Keratinocyte (primary cell): ENCODE measurements at places on chromosomes 11 and 22.
A peak's percentile ranks its signal among the peaks of the same experiment; 100 is the strongest.

DNA sequence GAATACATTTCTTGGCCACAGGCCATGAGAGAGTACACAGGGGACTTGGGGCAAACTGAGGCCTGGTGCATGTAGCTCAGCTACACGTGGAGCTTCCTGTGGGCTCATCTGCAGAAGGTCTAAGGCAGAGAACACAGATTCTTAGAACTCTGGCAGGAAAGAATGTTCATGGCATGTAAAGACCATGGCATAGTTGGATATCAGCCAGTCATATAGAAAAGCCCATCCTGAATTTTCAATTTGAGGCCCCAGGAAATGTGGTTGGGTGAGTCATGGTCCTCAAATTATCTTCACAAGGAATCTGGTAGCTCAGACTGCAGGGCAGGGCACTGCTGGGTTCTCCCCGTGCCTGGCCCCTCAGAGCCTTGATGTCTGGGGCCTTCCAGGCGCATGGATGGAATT lies 13.7 kb upstream of the ST3GAL4 start:
- peak; percentile 46 for DNase-seq

- no peak for DNase-seq
These were observed 55.8 kb downstream of the CD6 start for GRCh38 chr11:61027141-61027840.

DNA sequence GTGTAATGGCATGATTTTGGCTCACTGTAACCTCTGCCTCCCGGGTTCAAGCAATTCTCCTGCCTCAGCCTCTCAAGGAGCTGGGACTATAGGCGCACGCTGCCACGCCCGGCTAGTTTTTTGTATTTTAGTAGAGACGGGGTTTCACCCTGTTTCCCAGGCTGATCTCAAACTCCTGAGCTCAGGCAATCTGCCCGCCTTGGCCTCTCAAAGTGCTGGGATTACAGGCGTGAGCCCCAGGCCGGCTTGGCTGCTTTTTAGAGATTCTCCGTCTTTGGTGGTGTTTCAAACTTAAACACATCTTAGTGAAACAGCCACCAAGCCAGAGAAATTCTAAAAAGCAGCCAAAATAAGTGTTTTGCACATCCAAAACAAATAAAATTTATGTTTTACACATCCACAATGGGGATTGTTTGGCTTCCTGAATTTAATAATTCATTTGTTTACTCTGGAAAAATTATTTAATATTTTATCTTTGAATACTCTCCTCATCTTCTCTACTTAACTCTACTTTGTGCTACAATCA lies 18.4 kb downstream of the BCL2L13 start:
- no peak for DNase-seq

GRCh38 chr22:39980596-39980995 lies 14.2 kb upstream of the FAM83F start:
- no peak for DNase-seq

DNA sequence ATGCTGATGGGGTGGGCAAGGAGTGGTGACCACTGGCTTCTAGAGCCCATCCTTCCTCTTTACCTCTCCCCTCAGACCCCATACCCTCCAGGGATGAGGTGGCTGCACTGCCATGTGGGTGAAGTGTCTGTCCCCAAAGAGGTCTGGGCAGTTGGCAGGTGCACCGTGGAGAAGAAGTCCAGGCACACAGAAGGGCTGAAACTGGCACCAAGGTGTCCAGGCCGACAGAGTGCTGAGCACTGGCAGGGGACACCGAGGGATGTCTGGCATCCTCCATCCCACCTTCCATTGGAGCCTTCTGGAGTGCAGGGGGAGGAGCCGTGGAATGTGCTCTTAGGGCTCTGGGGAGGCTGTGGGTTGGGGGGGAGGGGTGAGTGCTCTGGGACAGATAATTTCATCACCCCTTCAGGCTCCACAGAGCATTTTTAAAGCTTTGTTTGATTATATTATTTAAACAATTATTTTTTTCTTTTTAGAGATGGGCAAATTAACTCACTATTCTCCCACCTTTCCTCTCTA lies 37.9 kb downstream of the PKNOX2 start:
- DNase-seq: no peak
